Mesangial cell (primary cell): ENCODE measurements at places on chromosomes 13 and 19. TPM values are rescaled to one million over a fixed set of nuclear protein-coding genes. Genes with fewer than 3 reads are reported as not detected.

The PSG4 gene
- 0.16 TPM in 1 of 2 replicates, not detected in the other for total RNA-seq

The RHPN2 gene
- total RNA-seq: 11.1 and 23.7 TPM in 2 replicates

The ZNF69 gene
- total RNA-seq: 8.0 and 8.6 TPM in 2 replicates

The PCP2 gene
- 1.4 TPM in 1 of 2 replicates, not detected in the other for total RNA-seq

The ACTMAP gene
- total RNA-seq: 3.4 and 12.2 TPM in 2 replicates

The PSG7 gene
- total RNA-seq: not detected in 2 replicates

The SHC2 gene
- total RNA-seq: 0.16 and 3.4 TPM in 2 replicates

The NECTIN2 gene
- 287 and 362 TPM in 2 replicates for total RNA-seq

The MYO16 gene
- total RNA-seq: under 0.01 and 3.0 TPM in 2 replicates

The HPN gene
- total RNA-seq: 5.7 TPM in 1 of 2 replicates, not detected in the other

The PSPN gene
- 0.65 and 2.9 TPM in 2 replicates for total RNA-seq

The PLK5 gene
- total RNA-seq: 0.13 TPM in 1 of 2 replicates, not detected in the other

The ADPRHL1 gene
- total RNA-seq: 1.1 and 1.8 TPM in 2 replicates

The KASH5 gene
- total RNA-seq: not detected in 2 replicates

The IRGC gene
- total RNA-seq: not detected in 2 replicates

The PNMA8A gene
- total RNA-seq: 4.1 and 14.1 TPM in 2 replicates

The HIPK4 gene
- total RNA-seq: 0.25 TPM in 1 of 2 replicates, not detected in the other

The DHX34 gene
- 16.8 and 18.9 TPM in 2 replicates for total RNA-seq

The C19orf18 gene
- total RNA-seq: 0.13 TPM in 1 of 2 replicates, not detected in the other

The ABCC4 gene
- total RNA-seq: 17.9 and 43.6 TPM in 2 replicates

The ZNF536 gene
- 0.33 and 0.38 TPM in 2 replicates for total RNA-seq

The KLK2 gene
- total RNA-seq: not detected in 2 replicates

The SMARCA4 gene
- total RNA-seq: 131 and 139 TPM in 2 replicates

The C19orf67 gene
- total RNA-seq: not detected in 2 replicates

The KL gene
- total RNA-seq: 0.16 and 3.7 TPM in 2 replicates

The RASIP1 gene
- 3.8 and 4.7 TPM in 2 replicates for total RNA-seq

The ETV2 gene
- 0.49 and 2.3 TPM in 2 replicates for total RNA-seq

The LGI4 gene
- total RNA-seq: 0.49 TPM in 1 of 2 replicates, not detected in the other

The ZIM2 gene
- not detected in 2 replicates for total RNA-seq

The ACER1 gene
- total RNA-seq: not detected in 2 replicates

The SPC24 gene
- total RNA-seq: 7.4 and 71.4 TPM in 2 replicates

The APBA3 gene
- total RNA-seq: 26.7 and 35.7 TPM in 2 replicates

The PSG6 gene
- not detected in 2 replicates for total RNA-seq

The CEACAM8 gene
- not detected in 2 replicates for total RNA-seq

The LILRB3 gene
- total RNA-seq: 1.1 TPM in 1 of 2 replicates, not detected in the other

The NXNL1 gene
- not detected in 2 replicates for total RNA-seq

The MAST1 gene
- 0.49 and 1.0 TPM in 2 replicates for total RNA-seq

The ZNF667 gene
- 0.65 and 2.5 TPM in 2 replicates for total RNA-seq

The IGFL3 gene
- total RNA-seq: 0.76 TPM in 1 of 2 replicates, not detected in the other

The GPR18 gene
- total RNA-seq: not detected in 2 replicates

The RASGRP4 gene
- total RNA-seq: not detected in 2 replicates

The SERPINE3 gene
- not detected in 2 replicates for total RNA-seq

The PRTN3 gene
- not detected in 2 replicates for total RNA-seq

The ZNF772 gene
- total RNA-seq: 3.9 and 11.2 TPM in 2 replicates

The RNF225 gene
- 0.13 TPM in 1 of 2 replicates, not detected in the other for total RNA-seq

The KLC3 gene
- 1.3 and 2.2 TPM in 2 replicates for total RNA-seq

The ZSCAN1 gene
- total RNA-seq: not detected in 2 replicates
